Left ventricle myocardium superior (tissue), 1 donor: ENCODE measurements at places on chromosomes 1 and 21.
A peak's percentile ranks its signal among the peaks of the same experiment; 100 is the strongest.

DNA sequence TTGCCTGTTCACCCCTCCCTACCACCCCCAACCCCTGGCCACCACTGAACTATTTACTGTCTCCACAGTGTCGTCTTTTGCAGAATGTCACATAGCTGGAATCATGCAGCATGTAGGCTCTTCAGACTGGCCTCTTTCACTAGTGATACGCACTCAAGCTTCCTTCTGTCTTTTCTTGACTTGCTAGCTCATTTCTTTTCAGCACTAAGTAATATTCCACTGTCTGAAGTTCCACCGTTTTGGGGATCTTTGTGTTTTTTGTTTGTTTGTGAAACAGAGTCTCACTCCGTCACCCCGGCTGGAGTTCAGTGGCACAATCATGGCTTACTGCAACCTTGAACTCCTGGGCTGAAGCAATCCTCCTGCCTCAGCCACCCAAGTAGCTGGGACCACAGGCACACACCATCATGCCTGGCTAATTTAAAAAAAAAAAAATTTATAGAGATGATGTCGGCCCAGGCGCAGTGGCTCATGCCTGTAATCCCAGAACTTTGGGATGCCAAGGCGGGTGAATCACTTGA, 43.4 kb upstream of the SLC25A33 start:
- no peak for DNase-seq

DNA sequence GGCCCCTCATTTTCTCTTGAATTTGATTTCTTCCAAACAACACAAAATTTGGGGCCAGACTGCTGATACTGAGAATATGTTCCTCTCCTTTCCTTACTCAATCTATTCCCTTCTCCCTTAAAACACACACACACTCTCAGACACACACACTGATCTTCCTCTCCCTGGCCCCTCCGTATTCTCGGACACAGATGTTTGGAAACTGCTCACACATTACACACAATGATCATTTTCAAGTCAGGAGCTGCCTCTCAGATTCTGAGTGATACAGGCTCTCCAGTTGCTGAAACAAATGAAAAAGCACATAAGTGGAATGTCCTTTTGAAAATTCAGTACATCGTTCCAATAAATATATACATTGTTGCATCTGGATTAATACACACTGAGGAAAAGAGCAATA, 161.3 kb downstream of the CLEC20A start:
- no peak for DNase-seq

DNA sequence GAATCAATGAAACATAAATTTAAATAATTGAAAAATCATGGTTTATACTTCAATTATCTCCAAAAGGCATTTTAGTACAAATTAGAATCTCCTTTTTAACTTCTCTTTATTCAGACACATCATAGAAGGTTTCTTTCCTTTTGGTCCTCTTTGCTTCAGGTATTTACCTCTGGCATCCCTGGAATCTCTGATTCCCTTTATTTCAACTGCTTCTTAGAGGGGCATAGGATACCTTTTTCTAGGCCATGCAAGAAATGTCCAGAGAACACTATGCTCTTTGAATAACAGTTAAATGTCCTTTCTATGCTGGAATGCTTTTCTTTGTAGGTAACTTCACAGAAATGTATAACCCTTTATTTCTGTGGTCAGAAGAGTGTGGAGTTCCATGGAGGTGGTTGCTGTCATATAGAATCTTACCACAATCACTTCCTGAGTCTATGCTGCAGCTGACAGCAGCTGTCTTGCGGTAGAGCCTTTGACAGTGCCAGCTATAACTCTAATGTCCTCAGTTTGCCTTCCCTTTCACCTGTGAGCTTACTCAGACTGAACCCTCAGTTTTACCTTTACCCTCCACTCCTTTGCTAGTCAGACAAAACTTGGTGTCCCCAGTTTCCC, 8.6 kb downstream of the LAMC2 start:
- DNase-seq: no peak

GRCh38 chr1:175466556-175466955, 274.0 kb upstream of the KIAA0040 start:
- DNase-seq: no peak

- no peak for DNase-seq
These were observed 730 bp downstream of the ZCCHC17 start for GRCh38 chr1:31297277-31298247.

DNA sequence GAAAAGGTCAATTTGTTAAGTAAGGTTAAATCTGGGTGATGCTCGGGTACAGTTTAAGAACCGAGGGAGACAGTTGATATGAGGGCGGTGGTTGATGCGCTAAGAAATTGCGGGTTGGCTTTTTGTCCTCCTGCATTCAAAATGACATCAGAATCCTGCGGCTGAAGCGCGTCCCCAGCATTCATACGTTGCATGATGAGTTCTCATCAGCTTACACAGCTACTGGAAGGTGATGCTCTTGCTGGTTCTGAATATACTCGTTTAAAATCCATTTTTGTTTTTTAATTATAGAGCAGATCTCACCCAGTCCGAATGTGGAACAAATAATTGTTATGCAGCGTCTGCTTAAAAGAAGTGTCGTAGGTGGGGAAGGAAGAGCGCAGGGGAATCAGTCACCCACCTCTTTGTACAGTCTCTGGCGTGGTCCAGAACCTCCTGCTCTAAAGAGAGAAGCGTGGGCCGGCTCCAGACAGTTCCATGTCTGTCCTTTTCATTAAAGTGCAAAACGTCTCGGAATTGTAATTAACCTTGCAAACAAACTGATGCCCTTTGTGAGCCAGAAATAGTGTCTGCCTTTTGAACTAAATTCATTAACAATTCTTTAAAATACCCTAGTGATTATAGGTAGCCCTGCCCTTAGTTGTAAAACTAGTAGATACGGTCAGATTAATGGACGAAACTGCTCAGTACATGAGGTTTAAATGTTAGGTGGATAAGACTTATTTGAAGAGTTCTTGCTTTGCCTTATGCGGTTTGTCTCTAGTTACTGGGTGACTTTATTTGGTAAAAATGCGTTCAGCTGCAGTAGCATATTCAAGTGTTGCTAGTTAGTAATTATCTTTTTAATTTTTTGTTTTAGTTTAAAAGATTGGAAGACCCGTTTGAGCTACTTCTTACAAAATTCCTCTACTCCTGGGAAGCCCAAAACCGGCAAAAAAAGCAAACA, 741 bp downstream of the RGS2 start:
- peak; percentile 49 for DNase-seq

GRCh38 chr1:190579552-190580193, 102.0 kb upstream of the BRINP3 start:
- no peak for DNase-seq

- no peak for DNase-seq
These were observed 37.9 kb downstream of the PPP2R5A start for GRCh38 chr1:212323066-212323465.

GRCh38 chr1:109910123-109910962, at the start of gene CSF1:
Gene CSF1, plus strand, starts transcription at chr1:109910849. Its CDS starts 175 bp downstream, at chr1:109911024.
- DNase-seq: peak; percentile 88

GRCh38 chr1:229370601-229371021, 27.8 kb upstream of the CCSAP start:
- peak; percentile 87 for DNase-seq

- DNase-seq: no peak
These were observed 84.5 kb downstream of the CC2D1B start for GRCh38 chr1:52281518-52281917.
